ENCODE measurements at places on chromosomes 1 and 21.

DNA sequence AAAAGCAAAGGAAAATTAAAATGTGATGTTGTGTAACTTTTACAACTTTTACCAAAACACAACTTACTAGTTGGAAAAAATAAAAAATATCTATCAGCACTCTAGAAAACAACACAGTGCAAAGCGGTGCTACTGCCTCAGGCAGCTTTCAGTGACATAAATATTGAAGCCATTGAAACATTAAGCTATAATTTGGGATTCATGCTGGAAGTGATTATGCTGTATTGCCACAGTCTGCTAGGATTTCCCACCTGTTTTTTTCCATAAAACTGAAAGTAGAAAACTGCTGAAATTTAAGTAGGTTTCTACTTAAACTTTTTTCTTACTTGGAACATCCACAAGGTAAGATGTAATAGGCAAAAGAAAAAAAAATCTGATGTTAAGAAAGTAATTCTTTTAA, 674.4 kb downstream of the KCNT2 start:
- DNase-seq = peak; percentile 78

GRCh38 chr21:27475363-27475955, 508.6 kb upstream of the ADAMTS5 start:
- no peak for DNase-seq

GRCh38 chr1:210690236-210690635, 361.5 kb downstream of the HHAT start:
- no peak for DNase-seq

- no peak for DNase-seq
Measured at GRCh38 chr21:46285206-46285661, at the start of gene MCM3AP. TSS of gene MCM3AP (minus strand) at chr21:46285611. CDS start at chr21:46285286, 325 bp downstream.

DNA sequence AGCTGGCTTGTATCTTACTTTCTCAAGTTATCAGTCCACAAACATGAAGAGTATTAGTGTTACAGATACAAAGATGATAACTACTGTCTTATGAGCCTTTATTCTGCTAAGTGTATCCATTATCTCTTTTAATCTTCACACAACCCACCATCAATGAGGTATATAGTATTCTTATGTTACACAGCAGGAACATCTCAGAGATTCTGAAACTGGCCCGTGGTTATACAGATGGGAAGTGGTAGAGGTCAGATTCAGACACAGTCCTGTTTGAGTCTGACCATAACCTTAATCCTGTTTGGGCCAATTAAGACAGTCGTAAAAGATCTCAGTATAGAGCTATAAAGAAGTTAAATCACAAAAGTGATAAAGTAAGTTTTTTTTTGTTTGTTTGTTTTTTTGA, 5.1 kb upstream of the TMEM269 start:
- no peak for DNase-seq

GRCh38 chr21:46544003-46544402, 60.9 kb downstream of the S100B start:
- DNase-seq = no peak

- DNase-seq = no peak
Measured at GRCh38 chr1:184892116-184892515, 82.2 kb downstream of the NIBAN1 start.

DNA sequence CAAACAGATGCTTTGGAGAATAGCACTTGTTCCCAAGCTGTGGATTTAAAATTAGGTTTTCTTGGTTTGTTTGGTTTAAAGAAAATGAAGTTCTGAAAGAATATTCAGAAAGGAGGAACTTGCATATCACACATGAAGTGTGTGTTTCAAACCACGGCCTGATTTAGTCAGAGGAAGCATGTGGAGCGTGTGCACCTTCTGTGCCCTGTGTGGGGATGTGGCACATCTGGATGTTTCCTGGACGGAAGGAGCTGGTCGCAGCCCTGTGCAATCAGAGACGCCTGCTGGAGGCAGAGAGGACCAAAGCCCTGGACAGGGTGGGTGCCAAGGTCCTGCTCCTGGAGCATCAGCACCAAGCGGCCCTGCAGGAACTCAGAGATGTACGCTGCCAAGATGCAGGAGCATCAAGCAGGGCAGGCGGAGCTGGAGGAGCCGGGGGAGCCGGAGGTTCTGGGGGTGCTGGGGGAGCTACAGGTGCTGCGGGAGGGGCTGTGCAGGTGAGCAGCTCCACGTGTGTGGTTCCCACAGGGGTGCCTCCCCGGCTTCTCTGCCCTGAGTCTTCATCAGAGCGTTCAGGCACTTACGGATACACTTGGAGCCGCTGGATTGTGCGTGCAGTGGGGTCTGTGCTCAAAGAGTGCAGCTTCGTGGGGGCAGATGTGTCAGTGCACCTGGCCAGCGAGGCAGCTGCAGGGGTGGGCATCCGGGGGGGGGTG, 45.7 kb downstream of the PCNT start:
- no peak for DNase-seq

- DNase-seq = no peak
Measured at GRCh38 chr21:38605236-38605635, 107.0 kb upstream of the ERG start.

- peak; percentile 13 for DNase-seq
Measured at GRCh38 chr1:57270927-57271698, 152.7 kb downstream of the DAB1 start.

- DNase-seq = peak; percentile 90
Measured at GRCh38 chr1:25608488-25609178, 8.0 kb upstream of the MAN1C1 start.

- DNase-seq = no peak
Measured at GRCh38 chr1:92218559-92218958, 844 bp downstream of the C1orf146 start.

DNA sequence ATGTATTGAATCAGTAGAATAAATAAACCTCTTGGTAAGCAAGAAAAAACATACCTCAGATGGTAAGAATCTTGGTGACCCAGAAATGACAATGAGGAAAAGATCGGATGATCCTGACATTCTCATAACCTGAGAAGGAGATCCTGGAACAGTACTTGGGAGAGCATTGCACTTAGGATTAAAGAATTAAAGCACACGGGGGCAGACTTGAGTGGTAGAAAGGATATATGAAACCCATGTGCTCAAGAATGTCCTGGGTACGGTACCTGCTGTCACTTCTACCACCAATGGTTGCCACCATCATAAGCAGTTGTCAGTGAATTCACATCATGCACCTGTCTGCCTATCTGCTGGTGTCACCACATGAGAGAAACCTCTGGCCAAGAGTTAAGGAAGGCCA, 108.9 kb upstream of the GJB5 start:
- no peak for DNase-seq

DNA sequence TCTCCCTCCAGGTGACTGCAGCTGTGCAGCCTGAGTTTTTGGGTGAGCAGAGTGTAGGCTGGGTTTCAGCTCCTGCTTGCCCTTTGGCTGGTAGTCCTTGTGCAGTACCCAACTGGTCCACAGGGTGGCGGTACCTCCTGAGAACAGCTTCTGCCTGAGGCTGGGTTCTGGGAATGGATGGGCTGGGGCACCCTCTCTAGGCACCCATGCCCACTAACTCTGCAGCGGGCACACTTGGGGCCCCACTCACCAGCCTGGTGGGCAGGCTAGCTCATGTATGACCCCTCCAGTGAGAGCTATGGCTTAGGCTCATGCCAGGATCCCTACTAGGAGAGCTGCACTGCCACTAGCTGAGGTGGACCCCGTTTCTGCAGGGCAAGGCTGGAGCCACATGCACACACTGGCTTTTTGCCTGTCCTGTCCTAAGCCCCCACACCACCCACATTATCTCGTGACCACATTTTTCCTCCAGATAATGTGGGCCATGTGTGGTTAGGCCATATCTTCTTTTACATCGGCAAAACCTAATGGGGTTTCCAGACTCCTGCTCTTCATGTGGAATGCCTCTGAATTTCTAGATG, 15.5 kb upstream of the GSTM4 start:
- peak; percentile 62 for DNase-seq

- DNase-seq = peak; percentile 64
Measured at GRCh38 chr1:56133522-56134472, 445.6 kb downstream of the PLPP3 start.

DNA sequence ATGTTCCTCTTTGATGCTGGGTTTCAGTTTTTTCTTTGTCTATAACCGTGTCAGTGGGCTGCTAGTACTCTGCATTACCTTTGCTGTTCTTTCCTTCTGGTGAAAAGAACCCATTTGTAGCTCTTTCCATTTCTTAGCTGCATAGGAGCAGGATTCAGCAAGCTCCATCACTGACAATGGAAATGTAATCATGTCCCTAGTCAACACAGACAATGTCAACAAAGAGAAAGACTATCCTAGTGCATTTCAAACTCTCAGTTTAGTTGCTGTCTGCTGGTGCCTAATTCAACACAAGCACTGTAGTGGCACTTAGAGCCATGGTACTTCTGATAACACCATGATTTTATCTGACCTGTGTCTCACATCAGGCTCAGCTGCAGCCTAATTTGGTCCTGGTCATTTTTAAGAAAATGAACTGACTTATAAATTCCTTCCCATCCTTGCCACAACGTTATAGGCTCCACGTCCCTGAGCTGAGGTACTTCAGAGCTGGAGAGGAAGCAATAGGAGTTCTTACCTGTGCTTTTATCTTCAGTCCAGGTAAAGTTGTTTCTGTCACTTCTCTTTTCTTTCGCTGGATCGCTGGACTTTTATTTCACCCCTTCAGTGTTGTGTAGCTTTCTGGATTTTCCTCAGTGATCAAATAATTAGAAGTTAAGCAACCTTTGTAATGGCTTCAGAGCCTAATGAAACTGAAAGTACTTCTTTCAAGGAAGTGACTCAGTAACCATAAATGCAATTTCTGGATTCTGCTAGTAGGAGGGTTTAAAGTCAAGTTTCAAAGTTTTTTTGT, at the start of gene GBP3:
GBP3 (minus strand) TSS at position 700 of the 793 bp plus-strand sequence. CDS start 2,145 bp downstream, outside the sequence.
- DNase-seq = peak; percentile 53

- peak; percentile 68 for DNase-seq
Measured at GRCh38 chr21:45032977-45033710, 41.2 kb upstream of the ADARB1 start.

- DNase-seq = no peak
Measured at GRCh38 chr21:21845901-21846300, 847.7 kb downstream of the NCAM2 start.

DNA sequence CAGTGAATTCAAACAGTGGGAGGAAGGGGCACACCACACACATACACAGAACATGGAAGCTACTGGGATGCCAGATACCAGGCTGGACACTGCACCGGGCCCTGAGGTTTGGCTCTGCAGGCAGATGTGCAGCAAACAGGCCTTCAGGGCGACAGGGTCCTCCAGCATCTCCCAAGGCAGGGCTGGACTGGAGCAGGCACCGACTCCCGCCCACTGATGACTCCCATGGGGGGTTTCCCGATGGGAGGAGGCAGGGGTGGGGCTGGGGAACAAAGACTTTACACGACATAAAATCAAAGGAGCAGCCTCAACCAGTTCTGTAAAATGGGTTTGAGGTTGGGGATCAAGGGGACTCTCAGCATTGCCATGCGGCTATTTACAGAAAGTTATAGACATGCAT, 118.1 kb downstream of the SYT2 start:
- DNase-seq = no peak

- peak; percentile 98 for DNase-seq
Measured at GRCh38 chr1:155983191-155984024, 5.1 kb upstream of the ARHGEF2 start.

DNA sequence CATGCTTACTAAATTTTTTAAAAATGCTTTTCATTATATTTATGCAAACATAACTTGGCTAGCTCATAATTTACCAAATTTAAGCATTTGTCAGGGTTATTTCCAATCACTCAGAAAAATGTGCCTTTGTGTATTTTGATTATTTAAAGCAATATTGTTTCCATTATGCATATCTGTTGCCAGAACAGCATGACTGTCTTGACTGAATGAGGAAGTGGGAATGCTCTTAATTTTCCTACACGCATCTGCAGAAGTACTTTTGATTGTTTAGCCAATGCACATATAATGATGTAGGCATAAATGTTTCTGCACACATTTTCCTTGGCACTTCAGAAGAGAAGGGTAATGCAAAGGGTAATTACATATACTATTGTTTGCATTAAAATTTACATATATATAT, 92.5 kb upstream of the ADGRL2 start:
- DNase-seq = peak; percentile 86

- peak; percentile 39 for DNase-seq
Measured at GRCh38 chr1:60388092-60388987, 314.8 kb upstream of the C1orf87 start.

GRCh38 chr1:86114816-86115400, 41.7 kb downstream of the COL24A1 start:
- peak; percentile 89 for DNase-seq

DNA sequence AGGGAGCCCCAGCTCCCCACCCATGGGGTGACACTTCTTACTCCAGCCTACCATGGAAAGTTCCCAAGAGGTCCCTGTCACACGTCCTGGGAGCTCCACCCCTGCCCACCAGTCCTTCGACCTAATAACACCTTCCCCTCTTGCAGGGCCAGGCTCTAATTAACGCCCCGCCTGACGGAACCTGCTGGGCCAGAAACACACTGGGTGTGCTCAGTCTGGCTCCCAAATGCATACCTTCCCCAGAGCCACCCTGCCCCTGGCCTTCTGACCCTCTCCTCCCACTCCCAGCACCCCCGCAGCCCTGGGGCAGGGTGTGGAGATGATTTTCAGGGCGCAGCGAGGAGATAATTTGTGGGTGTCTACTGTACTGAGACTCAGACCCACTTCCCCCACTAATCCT, 20.6 kb downstream of the PGLYRP3 start:
- no peak for DNase-seq

- DNase-seq = no peak
Measured at GRCh38 chr1:208117826-208118225, 126.4 kb downstream of the PLXNA2 start.

GRCh38 chr21:37878946-37879660, 37.2 kb downstream of the KCNJ6 start:
- no peak for DNase-seq

- no peak for DNase-seq
Measured at GRCh38 chr21:42406201-42406621, 2.5 kb downstream of the UBASH3A start.

- peak; percentile 34 for DNase-seq
Measured at GRCh38 chr21:36079010-36079649, 9.3 kb downstream of the CBR1 start.

GRCh38 chr21:41581592-41582228, 73.8 kb upstream of the TMPRSS2 start:
- DNase-seq = no peak

- no peak for DNase-seq
Measured at GRCh38 chr1:196143602-196144342, 464.5 kb downstream of the KCNT2 start.

Measured in muscle of leg (tissue), 16 donors.